Posterior vena cava (tissue), 2 donors: ENCODE measurements at places on chromosomes 7 and 10.

- DNase-seq, result no peak
Measured at GRCh38 chr10:60187691-60188090, 202.0 kb downstream of the ANK3 start.

DNA sequence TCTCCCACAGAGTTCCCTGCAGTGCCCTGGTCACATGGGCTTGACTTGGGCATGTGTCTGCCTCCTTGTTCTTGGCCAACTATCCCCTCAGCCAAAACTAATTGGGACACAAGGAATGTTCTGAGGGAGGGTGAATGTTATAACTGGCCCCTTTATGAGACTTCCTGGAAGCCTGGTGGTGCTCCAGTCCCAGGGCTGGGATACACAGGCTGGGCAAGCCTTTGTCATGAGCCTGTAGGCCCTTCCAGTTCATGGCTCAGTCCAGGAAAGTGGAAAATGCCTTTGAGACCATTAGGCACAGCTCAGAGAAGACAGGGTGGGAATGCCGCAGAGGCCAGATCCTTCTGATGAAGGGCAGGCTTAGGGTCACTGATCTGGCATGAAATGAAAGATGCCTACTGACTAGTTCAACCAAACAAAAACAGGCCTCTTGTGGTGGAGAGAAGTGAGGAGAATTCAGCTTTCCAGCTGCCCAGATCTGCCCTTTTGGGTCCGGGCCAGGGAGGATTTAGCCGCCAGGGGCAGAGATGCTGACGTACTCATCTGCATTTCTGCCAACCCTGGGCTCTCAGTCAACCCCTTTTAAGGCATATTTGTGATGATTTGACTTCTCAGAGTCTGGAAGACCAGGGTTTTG is 961.5 kb downstream of the KCNMA1 start:
- DNase-seq, result peak; percentile 90

GRCh38 chr7:66050990-66051448 is 24.6 kb upstream of the ASL start:
- DNase-seq, result peak; percentile 35

DNA sequence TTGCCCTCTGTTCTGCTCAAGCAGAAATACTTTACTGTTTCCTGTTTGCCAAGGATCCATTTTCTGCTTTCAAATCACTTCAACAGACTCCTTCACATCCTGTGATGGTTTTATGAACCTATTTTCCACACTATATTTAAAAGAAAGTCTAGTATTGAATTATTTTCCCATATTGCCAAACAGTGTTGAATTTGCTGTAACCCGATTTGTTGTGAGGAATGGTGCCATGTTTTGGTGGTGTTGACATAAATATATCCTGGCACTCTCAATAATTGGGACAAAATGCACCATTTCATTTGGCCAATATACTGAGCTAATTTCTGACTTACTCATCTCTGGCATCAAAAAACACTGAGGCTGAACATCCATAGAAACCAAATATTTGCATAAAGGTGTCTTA is 615.4 kb upstream of the SEMA3D start:
- DNase-seq, result no peak

- DNase-seq, result peak; percentile 90
Measured at GRCh38 chr10:95268438-95268837, 22.4 kb downstream of the PDLIM1 start.

GRCh38 chr10:62394556-62395018 is 20.4 kb downstream of the ZNF365 start:
- no peak for DNase-seq

GRCh38 chr7:123533929-123534382 is 439 bp downstream of the IQUB start:
- DNase-seq, result no peak

- DNase-seq, result no peak
Measured at GRCh38 chr10:80154978-80155695, 22.6 kb downstream of the PLAC9 start.

- DNase-seq, result no peak
Measured at GRCh38 chr7:1747004-1747801, 77.1 kb downstream of the ELFN1 start.

DNA sequence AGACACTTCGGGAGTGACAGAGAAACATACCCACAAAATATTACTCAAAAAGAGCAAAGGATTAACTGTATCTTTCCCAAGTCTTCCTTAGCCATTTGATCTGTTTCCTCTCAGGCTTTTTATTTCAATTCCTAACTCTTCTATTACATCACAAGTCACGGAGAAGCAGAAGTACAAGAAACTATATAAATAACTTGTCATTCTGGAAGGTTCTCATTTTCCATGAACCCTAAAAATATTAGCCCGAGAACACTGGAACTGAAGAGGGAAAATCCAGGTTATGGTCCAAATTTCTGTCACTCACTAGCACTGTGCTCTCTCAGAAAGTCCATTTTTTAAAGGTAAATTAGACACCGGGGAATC is 98.0 kb downstream of the GRB10 start:
- DNase-seq, result no peak
